ENCODE measurements at places on chromosomes 6 and 20.

GRCh38 chr6:10408457-10408856 is 6.4 kb downstream of the TFAP2A start:
- DNase-seq, result no peak

- no peak for DNase-seq
Observed at GRCh38 chr20:36549942-36550789, 8.8 kb downstream of the MYL9 start.

GRCh38 chr20:43448748-43449535 is 8.8 kb upstream of the SRSF6 start:
- DNase-seq, result peak; percentile 73

DNA sequence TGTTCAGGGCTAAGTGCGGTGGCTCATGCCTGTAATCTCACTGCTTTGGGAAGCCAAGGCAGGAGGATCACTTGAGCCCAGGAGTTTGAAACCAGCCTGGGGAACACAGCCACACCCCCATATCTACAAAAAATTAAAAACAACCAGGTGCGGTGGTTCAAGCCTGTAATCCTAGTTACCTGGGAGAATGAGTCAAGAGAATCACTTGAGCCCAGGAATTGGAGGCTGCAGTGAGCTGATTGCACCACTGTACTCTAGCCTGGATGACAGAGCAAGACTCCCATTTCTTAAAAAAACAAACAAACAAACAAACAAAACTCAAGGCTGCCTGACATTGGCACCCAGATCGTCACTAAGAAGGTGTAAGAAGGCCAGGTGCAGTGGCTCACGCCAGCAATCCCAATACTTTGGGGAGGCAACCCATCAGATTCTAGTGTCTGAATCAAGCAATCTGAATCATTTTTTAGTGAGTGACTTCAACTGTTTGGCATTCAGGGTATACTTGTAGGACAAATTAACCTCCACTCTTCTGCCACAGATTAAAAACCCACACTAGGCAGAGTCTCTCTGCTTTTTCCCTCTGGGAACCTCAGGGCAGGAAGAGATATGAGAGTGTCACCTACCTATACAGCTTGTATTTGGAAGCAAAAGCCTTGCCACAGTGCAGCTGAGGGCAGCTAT is 6.1 kb downstream of the PLAGL2 start:
- no peak for DNase-seq

- DNase-seq, result no peak
Observed at GRCh38 chr6:44682280-44682679, 294.8 kb downstream of the CDC5L start.

DNA sequence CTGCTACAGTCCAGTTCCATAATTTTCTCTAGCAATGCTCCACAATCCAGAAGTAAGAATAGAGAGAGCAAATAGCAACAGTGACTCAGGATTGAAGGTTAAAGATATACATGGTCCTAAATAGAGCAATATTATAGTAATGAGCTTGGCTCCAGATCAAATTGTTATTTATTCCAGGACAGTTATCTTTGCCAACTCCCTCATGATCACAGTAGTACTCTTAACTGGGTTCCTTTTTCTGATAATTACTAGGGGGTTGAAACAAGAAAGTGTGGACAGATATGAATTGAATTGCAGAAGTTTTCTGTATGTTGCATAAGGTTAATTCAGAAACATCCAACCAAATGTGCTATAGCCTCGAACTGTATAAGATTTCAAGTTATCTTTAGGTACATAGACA is 11.9 kb downstream of the FAM184A start:
- DNase-seq, result no peak

DNA sequence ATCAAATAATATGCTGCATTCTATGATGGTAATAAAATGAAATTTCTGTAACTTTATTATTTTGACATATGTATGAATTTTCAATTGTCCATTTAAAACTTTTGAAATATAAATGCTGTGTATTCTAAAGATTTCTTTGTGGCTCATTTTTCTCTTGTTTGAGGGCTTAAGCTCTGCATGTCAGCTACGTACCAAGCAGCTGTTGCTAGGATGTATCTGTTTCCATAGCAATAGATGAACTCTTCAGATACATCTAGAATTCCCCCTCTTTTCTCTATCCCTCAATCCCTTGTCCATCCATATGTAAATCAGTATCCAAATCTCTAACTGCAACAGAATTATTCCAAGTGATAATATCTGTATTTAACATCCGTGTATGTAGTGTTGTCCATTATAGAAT is 76.5 kb upstream of the OPRM1 start:
- DNase-seq, result no peak

GRCh38 chr6:105993341-105994117 is 92.6 kb upstream of the PRDM1 start:
- no peak for DNase-seq

DNA sequence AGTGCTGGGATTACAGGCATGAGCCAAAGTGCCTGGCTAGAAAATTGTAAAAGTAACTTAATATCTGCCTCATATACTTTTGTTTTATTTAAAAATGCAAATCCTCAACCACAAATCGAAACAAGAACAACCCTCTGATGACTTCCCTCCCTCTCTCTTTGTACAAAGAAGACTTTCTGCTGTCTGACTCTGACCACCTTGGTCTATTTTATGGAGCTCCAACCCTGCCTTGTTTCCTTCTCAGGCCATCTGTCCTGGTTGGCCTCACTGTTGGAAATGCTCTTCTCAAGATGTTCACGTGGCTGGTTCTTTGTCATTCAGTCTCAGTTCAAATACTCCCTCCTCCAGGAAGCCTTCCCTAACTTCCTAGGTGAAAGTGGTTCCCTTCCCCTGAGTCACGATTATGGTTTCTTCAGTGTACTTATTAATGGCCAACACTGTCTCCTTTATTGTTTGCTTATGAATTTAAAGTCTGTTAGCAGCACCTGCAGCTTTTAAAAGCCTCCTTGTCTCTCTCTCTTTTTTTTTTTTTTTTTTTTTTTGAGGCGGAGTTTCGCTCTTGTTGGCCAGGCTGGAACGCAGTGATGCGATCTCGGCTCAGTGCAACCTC is 151.5 kb upstream of the SALL4 start:
- DNase-seq, result no peak

GRCh38 chr20:51533291-51534172 is 9.0 kb downstream of the NFATC2 start:
- DNase-seq, result no peak

DNA sequence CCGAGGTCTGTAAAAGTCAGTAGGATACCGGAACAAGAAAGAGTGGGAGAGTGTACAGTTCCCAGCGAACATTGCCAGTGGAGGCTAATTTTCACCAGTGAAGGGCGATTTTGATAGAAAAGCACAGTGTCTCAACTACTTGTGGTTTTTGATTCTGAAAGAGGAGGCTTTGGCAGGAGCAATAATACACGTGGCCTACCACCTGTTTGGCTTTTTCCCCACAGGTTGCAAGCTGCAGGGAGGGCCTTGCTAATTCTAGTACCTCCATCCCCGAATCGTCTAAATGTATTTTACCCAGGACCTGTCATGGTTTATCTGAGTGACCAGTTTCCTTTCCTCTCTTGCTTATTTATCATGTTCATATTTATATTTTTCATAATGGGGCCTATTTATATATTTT is 3.3 kb upstream of the EFCAB8 start:
- no peak for DNase-seq

DNA sequence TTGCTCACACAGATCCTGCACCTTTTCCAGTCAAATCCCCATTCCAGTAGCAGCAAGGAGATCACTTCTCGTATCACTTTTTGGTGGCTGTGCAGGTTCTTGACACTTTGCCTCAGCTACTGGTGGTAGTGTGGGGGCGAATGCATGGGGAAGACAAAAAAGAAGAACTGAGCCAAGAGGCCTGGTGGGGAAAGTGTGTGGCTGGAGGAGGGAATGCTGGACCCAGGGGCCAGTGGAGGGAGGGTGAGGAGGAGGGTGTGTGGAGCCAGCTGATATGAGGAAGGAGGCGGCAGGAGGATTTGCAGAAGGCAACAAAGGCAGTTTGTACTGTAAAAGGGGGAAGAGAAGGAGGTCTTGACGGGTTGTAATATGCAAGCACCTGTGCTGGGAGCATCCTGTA is 15.7 kb upstream of the HLA-C start:
- no peak for DNase-seq

DNA sequence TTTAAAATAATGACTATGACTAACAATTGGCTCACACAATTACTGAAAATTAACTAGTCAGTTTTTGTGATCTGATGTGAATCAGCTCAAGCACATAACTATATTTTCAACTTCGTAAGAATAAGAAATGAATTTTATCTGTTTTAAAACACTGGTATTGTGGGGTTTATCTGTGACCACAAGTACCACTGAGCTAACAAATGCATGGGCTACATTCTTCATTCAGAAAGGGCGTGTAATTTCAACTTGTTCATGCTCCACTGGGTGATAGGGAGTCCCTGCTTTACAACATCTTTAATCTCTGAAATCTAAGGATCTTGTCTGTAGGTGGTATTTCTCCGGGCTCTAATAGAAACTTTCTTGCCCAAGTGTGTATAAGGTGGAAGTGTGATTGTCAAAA is 1311.5 kb upstream of the GJE1 start:
- DNase-seq, result no peak

DNA sequence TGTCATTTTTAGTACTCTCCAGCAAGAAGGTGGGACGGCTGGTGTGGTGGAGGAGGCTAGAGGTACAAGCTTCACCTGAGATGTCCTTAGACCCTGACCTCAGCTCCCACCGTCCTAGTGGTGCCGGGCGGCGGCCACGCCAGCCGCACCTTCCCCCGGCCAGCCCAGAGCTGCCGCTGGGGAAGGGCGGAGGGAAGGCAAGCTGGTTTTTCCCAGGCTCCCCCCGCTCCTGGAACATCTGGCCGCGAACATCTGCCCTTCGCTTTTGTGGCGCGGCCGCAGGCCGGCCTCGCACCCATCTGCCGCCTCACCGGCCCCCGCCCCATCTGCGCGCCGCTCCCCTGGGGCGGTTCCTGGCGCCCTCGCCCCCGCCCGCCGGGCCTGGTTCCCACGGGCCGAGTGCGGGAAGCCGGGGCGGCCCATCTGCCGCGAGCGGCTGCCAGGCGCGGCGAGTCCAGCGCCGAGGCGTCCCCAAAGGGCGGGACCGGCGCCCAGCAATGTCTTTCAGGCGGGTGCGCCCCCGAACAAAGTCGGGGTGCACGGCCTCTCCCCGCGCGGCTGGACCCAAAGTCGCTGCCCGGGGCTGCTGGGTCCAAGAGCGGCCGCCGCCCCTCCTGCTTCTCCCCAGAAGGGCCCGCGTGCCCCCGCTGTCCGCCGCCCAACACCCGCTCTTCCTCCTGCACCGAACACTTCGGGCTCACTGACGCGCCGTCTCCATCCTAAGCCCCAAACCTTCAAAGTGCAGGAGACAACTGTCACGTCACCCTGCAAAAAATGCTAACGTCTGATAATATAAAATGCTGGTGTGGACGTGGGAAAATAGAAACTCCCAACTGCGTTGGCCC is 17.3 kb upstream of the ID1 start:
- DNase-seq, result no peak

DNA sequence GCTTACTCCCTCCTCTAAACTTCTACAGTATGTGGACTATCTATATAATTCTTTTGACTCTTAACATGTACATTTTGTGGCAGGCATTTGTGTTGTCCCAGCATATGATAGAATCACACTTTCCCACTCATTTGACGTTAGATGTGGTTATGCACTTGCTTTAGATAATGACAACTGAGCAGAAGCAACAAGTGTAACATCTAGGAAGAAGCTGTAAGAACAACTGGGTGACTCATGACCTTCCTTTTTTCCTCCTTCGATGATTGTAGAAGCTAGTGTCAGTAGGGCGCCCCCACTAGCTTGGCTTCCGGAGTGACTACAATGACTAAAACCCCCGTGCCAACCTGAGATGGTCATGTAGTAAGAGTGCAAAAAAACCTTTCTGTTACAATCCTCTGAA is 74.6 kb upstream of the CEP85L start:
- peak; percentile 73 for DNase-seq

DNA sequence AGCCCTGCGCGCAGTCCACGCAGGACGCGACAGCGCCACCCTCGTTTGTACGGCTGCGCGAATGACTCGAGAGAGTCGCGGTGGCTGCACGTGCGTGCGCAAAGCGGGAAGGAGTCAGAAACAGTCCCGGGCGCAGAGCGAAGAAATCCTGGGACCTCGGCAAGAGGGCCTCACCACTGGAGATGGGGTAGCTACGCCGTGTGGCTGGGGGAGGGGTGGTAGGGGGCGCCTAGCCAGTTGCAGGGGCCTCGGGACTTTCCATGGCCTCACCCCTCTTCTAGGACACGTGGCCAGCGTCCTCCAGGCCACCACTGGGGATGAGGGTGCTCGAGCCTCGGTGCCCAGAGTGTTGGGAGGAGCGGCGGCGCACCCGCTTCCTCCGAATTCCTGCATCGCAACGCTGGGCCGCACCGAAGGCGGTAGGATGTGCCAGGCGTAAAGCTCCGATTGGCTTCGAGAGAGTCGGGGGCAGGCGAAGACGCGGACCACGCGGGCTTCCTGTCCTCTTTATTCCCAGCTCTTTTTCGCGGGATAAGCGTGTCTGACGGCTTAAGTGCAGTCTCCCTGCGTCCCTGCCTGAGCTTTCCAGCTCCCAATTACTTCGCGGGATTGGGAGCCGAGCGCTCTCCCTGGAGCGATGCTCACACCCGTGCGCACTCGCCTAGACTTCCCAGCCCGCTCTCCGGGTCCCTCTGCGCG is 38.7 kb downstream of the NCR2 start:
- DNase-seq, result no peak

GRCh38 chr6:86756640-86757229 is 180.6 kb upstream of the HTR1E start:
- DNase-seq, result no peak

DNA sequence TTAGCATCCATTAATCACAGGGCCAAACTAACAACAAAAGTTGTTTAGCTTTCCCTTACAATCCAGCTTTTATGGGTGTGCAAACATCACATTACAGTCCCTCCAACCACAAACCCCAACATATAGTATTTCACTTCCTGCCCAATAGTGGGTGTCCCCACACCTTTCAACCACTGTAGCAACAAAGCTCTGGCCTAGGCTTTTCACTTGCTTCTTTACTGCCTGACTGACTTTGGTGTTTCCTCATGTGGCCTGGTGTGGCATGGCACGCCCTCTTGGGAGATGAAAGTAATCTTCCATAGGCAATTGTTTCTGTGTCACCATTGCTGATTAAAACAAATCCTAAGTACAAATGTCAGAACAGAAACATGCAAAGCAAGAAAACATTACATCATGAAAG is 46.3 kb downstream of the MCM8 start:
- peak; percentile 44 for DNase-seq

DNA sequence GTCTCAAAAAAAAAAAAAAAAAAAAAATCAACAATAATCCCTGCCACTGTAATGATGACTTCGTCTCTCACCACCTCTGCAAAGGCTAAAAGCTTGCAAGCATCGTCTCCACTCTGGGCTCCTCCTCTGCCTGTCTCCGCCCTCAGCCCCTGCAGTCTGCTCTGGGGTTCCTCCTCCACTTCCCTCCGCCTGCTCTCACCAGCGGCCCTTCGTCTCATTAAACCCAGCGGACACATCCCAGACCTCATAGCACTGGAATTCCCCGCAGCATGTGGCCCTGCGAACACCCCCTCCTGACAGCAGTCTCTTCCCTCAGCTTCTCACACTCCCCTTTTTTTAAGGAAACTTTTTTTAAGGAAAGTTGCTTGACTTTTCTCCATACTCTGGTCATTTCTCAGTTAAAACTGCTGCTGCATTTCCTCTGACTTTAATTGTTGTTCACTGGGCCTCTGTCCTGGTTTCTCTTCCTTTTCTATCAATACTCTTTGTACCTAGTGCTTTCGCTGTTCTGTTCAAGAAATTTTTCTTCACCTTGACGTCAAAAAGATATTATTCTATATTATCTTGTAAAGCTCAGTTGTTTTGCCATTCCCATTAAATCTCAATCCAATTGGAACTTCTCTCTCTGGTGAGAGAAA is 70.9 kb upstream of the PLEKHG1 start:
- DNase-seq, result peak; percentile 32

- no peak for DNase-seq
Observed at GRCh38 chr20:48607544-48607865, 220.3 kb downstream of the PREX1 start.

- no peak for DNase-seq
Observed at GRCh38 chr6:19834858-19835257, 2.3 kb upstream of the ID4 start.
